ENCODE measurements at places on chromosomes 3 and 15.

DNA sequence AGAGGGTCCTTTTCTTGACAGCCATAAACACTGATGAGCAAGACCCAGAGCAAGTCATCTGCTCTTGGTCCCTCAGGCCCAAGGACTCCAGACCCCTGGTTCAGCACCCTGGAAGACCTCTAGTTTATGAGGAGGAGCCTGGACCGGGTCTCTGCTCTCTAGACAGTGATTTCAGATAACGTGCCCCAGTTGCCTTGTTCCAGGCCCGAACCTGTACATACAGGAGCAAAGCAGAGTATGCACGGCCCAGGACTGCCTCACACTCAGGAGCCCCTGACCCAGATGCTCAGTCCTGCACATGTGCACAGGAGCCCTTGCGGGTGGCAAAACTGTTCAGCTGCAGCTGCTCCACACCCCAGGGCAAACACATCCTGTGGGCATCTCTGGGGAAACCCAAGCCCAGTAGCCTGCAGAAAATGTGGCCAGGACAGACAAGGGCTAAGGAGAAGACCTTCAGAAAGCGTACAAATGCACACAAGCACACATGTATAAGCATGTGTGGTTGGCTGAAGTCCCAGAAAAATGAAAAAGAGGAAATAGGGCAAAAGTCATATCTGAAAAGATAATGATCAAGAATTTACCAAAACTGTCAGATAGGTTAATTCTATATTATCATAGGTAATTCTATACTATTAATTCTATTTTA lies 59.9 kb upstream of the CORO2B start:
- DNase-seq, result no peak

GRCh38 chr3:147934451-147935180 lies 525.5 kb downstream of the ZIC1 start:
- no peak for DNase-seq

GRCh38 chr3:187212705-187213104 lies 15.4 kb downstream of the RTP1 start:
- DNase-seq, result no peak

DNA sequence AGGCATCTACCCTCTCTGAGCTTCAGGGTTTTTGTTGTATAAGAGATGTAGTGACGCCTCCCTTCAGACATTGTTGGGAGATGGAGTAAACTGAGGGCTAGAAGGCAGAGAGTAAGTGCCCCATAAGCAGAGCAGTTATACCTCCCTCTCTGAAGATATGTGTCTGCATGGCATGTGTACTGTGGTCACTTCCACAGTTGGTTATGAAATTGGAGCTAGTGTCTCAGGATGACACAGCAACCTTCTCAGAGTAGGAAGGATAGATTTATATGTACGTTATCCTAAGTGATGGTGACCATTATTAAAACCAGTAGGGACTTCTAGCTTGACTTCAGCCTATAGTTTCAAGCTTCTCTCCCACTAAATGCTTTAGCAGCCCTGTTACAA lies 17.9 kb downstream of the PXK start:
- no peak for DNase-seq

DNA sequence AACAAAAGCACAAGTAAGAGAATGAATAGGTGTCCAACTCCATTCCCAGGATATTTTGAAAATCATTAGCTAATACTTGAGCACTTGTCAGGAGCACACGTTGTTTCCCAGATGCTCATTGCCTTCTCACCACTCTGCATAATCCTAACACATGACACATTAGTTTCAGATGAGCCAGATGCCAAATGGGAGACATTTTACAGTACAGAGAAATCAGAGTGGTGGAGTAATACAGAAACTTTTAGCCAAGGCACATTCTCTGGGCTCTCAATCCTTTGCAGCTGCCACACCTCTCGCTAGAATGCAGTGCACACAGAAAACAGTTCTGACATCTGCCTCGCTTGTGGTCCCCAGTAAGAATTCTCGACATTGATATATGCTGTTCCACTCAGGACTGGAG lies 76.6 kb downstream of the P3H2 start:
- DNase-seq, result peak; percentile 75

GRCh38 chr3:132925256-132925930 lies 112.8 kb upstream of the TMEM108 start:
- DNase-seq, result no peak

GRCh38 chr15:38454696-38455090 lies 766 bp downstream of the FAM98B start:
- DNase-seq, result peak; percentile 22

DNA sequence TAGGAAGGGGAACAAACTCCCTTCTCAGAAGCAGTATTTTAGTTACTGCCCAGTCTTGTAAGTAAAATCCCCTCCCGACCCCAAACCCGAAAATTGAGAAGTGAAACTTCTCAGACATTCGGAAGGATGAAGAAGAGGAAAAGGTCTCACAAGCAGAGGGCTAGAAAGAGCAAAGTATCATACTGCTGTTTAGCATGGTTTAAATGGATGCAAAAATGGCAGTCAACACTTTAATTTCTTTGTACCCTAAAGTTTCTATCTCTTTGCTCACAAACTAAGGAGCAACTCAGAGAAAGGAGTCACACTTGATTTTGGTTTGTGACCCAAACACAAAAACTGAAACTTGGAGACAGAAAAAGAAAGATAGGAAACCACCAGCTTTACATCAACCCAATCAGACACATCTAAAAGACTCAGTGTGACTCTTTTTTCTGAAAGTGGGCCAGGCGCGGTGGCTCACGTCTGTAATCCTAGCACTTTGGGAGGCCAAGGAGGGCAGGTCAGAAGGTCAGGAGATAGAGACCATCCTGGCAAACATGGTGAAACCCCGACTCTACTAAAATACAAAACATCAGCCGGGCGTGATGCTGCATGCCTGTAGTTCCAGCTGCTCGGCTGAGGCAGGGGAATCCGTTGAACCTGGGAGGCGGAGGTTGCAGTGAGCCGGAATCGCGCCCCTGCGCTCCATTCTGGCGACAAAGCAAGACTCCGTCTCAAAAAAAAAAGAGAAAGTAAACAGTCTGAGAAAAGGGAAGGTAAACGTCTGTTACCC lies 63.2 kb upstream of the ATP11B start:
- no peak for DNase-seq

DNA sequence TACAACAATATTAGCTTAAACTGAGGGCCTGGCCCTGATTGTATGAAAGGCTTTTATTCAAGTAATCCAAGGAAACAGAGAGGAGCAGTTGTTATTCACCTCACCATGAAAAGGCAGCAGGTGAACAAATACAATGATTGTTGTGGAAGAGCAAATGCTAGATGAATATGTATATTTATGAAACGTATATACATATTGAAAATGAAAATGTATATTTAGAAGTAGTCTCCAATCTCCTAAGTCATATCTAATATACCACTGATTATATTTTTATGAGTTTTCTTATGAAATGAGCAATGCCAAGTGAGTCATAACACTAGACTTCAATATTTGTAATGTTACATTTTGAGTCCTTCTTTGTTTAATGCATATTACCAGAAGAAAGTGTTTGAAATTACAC lies 116.2 kb upstream of the KCNMB2 start:
- no peak for DNase-seq

GRCh38 chr3:35524856-35525255 lies 114.5 kb upstream of the ARPP21 start:
- peak; percentile 94 for DNase-seq

DNA sequence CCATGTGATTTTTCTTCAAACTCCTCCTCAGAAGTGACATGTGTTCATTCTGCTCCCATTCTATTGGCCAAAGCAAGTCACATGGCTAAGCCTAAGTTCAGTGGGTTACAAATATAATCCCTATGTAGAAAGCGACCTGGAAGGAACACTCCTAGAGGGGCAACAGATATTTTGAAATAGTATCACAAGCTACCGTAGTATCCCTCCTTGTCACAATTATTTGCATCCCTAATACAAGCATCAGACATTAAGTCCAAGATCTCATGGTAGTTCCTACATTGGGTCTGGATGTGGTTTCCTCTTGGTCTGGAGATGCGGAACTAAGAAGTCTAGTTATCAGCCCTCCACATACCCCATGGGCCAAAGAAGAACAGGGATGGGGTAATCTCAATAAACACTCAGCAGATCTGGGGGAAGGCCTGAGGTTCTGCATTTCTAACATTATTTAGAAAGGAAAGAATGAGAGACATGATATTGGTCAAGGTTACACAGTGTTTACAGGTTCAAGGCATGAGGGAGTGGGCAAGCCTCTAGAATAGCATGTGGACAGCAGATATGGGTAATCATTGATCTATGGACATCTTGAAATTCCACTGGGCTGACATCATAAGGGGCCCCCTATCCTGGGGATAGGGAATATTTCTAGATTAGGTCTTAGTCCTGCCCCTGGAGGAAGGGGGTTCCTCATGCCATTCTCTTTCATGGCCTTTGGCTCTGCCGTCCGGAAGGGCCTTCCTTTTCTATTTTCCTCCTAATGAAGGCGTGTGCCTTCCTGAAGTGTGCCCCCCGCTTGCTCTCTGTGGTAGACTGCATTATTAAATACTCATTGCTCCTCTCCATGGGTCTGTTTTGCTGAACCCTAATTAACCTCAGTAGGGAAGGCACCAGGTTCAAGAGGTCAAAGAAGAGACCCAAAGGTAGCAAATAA lies 17.8 kb upstream of the ABHD2 start:
- DNase-seq, result no peak

GRCh38 chr3:129575233-129575996 lies 31.1 kb downstream of the PLXND1 start:
- DNase-seq, result no peak

DNA sequence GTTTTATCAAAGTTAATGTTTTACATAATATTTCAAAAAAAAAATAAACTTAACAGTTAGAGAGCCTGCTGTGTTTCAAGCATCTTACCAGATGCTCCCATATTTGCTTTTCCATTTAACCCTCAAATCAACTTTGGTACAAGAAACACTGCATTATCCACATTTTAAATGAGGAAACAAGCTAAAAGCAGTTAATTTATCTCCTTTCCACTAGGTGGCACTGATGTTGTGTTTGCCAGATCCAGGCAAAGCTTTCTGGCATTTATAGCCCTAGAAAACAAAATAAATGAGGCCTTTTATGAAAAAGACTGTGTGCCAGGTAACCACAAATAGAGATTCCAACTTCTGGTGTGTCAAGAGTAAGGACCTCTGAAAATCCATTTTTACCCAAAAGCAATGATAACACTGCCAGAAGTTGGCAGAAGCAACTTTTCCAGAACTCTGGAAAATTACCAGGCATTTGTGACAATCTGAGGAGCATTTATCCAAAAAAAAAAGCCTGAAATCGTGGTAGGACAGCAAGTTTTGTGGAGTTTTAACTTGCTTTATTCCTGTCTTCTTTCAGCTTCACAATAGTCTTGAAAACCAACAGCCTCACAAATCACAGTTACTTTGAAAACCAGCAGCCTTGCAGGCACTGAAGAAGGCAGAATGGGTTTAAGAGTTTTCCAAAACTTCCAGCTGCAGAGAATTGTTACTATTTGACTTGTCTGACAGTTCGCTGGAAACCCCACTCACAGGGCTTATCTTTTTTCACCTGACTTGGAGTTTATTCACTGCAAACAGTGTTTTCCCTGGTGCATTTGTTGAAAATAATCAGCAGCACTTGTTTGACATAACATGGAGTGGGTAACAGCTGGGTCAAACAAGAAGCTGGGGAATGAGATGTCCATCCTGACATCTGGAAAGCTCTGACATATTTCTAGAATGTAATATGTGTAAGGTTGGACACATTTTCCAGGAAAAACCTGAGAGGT lies 9.2 kb downstream of the FAM162A start:
- DNase-seq, result peak; percentile 60

- no peak for DNase-seq
Observed at GRCh38 chr3:146851665-146852064, 246.5 kb upstream of the PLSCR5 start.

- no peak for DNase-seq
Observed at GRCh38 chr3:194584320-194584776, 48.9 kb downstream of the TMEM44 start.

- no peak for DNase-seq
Observed at GRCh38 chr3:71597286-71597685, 13.8 kb upstream of the FOXP1 start.

DNA sequence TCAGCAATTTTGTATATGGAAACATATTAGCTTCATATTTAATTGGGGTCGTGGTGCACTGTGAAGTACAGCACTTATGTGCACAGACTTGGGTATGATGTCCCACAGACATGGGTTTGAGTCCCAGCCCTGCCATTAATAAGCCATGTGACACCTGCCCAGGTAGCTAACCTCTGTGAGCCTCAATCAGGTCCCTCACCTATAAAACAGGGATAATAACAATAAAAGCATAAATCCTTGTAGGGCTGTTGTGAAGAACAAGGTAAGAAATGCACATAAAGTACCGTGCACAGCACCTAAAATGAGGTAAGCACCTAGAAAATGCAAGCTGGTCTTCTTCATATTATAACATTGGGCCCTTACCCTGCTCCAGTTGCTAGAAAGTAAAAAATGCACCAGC lies 173.5 kb upstream of the WNT5A start:
- DNase-seq, result no peak

GRCh38 chr3:94156626-94157025 lies 93.8 kb downstream of the NSUN3 start:
- DNase-seq, result no peak

DNA sequence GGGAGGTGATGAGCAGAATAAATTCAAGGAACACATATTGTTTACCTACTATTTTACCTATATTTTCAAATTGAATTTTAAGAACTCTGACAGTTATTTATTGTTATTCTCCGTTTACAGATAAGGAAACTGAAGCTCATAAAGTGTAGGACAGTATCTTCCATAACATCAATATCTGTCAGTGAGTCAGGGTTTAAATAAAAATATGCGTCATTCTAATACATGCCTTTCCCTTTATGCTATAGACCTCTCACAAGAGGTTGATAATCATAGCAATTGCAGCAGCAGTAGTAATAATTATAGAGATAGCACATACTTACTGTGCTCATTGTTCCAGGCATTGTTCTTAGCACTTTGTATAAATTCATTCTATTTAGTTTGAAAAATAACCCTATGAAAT lies 101.1 kb downstream of the EPHA6 start:
- no peak for DNase-seq
